ENCODE measurements at places on chromosomes 7 and 10.
A peak's percentile ranks its signal among the peaks of the same experiment; 100 is the strongest.

DNA sequence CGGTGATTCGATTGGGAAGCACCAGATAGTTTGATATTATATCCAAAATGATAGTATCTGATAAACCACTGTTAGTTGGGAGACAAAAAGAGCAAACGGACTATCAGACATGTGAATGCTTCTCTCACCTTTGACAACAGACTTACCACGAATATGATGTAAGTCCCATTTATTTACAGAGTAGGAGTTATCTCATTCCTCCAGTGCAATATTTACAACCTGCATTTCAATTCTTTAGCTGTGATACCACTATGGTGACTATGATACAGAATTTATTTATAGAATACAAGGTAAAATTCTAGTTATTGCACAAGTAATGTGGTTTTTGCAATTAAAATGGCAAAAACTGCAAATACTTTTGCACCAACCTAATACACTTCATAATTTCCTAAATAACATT, 61.6 kb downstream of the ESYT2 start:
- no peaks in the 10 kb centered on the region for H3K4me1 ChIP-seq
- no peaks in the 10 kb centered on the region for H3K36me3 ChIP-seq
- no peak overlapping the region for H3K4me3 ChIP-seq
- H3K27ac ChIP-seq = no peak overlapping the region

DNA sequence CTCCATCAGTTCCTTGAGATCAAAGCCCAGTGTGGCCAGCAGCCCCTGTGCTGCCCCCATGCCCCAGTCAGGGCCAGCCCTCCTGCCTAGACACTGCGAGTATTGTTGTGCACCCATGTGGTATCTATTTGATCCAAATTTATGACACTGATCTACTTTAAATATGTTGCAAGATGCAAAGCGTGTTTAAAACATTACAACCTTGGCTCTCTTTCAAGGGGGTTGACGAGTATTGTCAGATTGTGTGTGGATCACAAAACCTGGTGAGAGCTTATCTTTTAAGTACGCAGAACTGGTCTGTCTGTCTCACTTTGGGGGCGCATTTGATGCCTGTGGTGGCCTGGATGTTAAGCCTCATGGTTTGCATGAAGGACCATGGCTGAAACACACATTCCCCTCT, 108.9 kb downstream of the COL13A1 start:
- no peak overlapping the region for H3K27ac ChIP-seq
- DNase-seq = no peak
- no peaks in the 10 kb centered on the region for H3K27me3 ChIP-seq
- no peak overlapping the region for H3K4me3 ChIP-seq
- H3K36me3 ChIP-seq = no peaks in the 10 kb centered on the region
- H3K4me1 ChIP-seq = no peaks in the 10 kb centered on the region

DNA sequence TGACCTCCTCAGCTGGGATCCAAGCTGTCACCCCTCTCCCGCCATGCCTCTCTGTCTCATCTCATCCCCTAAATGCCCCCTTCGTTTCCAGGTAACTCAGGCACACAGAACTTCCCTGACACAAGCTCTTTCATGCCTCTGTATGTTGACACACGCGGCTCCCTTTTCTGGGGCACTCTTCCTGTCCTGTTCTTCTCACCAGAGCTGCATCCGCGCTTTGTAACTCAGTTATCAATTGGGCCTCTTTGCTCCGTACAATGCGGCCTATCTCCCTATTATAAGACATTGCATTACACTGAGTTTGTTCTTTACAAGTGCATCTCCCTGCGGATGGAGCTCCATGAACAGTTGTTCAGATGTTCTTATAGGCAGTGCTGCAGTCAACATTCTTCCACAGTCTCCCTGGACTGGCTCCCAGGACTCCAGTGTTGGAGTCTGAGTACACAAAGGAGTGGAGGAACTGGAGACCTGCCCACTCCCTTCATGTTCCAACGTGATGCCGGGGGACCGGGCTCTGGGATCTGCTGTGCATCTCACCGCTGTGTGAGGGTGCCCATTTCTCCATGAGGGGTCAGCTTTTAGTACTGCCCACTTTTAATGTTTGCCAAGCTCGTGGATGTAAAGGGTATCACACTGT, 56.9 kb upstream of the TNS3 start:
- no peaks in the 10 kb centered on the region for H3K36me3 ChIP-seq
- H3K4me1 ChIP-seq = peaks cover 26% of the 10 kb centered on the region
- no peaks in the 10 kb centered on the region for H3K27me3 ChIP-seq
- no peak overlapping the region for H3K27ac ChIP-seq
- peak; percentile 35 for DNase-seq
- no peak overlapping the region for H3K4me3 ChIP-seq

- H3K4me1 ChIP-seq = peaks cover 22% of the 10 kb centered on the region
- no peaks in the 10 kb centered on the region for H3K36me3 ChIP-seq
- peak within 1 kb of the TSS; percentile 9 for H3K4me3 ChIP-seq
- peak within 1 kb of the TSS; percentile 79 for H3K27ac ChIP-seq
These were observed at the start of gene HGF for GRCh38 chr7:81769891-81770727. TSS of gene HGF (minus strand) at chr7:81770047. CDS start at chr7:81769971, 76 bp downstream.

- no peaks in the 10 kb centered on the region for H3K27me3 ChIP-seq
- peaks cover 18% of the 10 kb centered on the region for H3K36me3 ChIP-seq
- DNase-seq = no peak
- no peak overlapping the region for H3K4me3 ChIP-seq
- no peak overlapping the region for H3K27ac ChIP-seq
- no peaks in the 10 kb centered on the region for H3K4me1 ChIP-seq
These were observed 37.3 kb downstream of the HBP1 start for GRCh38 chr7:107206136-107206535.

DNA sequence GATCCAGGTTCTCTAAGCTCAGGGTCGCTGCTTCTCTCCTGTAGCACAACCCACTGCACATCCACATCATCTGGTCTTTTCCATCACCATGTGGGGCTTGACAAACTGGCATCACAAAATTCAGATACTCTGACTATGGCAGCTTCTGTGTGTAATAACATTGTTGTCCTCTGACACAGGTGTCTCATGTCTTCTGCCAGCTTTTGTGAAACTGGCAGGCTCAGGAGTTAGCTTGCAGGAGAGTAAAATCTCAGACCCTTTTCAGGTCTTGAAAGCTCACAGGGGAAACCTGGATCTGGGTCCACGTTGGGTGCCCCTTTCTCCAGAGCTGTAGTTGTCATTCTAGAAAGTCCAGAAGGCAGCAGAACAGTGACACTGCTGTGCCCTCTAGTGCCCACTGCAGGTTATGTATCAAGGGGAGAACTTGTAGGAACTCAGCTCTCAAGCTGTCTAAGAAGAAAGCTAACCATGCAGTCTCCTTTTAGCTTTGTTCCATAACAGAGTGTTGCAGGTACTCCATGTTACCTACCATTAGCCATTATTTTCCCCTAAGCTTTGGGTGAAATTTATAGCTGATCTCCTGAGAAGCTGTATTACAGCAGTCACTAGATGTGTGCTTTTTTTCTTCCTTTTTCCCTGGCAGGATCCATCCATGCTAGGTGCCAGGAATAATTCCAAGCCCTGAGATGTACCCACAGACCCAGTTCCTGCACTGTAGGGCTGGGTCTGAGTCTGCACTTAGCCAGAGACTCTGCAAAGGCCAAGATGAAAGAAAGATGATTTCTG, 102.7 kb downstream of the ZNF248 start:
- H3K27ac ChIP-seq = no peak overlapping the region
- DNase-seq = no peak
